ENCODE measurements at places on chromosomes 6 and 20. TPM values are rescaled to one million over a fixed set of nuclear protein-coding genes. Genes with fewer than 3 reads are reported as not detected.

- H3K27me3 ChIP-seq, result no peaks in the 10 kb centered on the region
- H3K27ac ChIP-seq, result no peak overlapping the region
- H3K4me3 ChIP-seq, result no peak overlapping the region
- H3K4me1 ChIP-seq, result no peaks in the 10 kb centered on the region
- H3K36me3 ChIP-seq, result no peaks in the 10 kb centered on the region
Measured at GRCh38 chr6:123829302-123829953, 25.8 kb downstream of the NKAIN2 start.

- no peak overlapping the region for H3K4me3 ChIP-seq
- no peak for DNase-seq
- H3K27ac ChIP-seq, result no peak overlapping the region
- H3K27me3 ChIP-seq, result no peaks in the 10 kb centered on the region
- no peaks in the 10 kb centered on the region for H3K4me1 ChIP-seq
Measured at GRCh38 chr6:83371423-83371822, 59.4 kb downstream of the ME1 start.

GRCh38 chr20:618980-619379 is 8.9 kb upstream of the TCF15 start:
- H3K27ac ChIP-seq, result no peak overlapping the region
- H3K27me3 ChIP-seq, result peaks cover 22% of the 10 kb centered on the region
- peaks cover 19% of the 10 kb centered on the region for H3K4me1 ChIP-seq
- DNase-seq, result no peak
- H3K4me3 ChIP-seq, result no peak overlapping the region
- no peaks in the 10 kb centered on the region for H3K36me3 ChIP-seq

DNA sequence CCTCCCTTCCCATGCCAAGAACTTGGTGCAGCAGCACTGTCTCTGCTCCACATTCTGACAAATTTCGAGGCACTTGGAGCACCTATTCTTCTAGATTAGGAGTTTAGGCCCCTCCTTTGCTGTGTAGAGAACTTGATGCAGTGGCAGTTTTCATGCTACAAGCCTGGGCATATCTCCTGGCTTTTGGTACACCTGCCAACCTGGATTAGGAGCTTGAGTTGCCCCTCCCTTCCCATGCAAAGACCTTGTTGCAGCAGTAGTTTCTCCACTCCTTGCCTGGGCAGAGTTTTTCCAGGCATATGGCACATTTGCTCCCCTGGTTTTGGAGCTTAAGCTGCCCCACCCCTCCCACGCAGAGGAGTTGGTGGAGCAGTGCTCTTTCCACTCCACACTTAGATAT is 956.1 kb downstream of the EYS start:
- H3K27ac ChIP-seq, result no peak overlapping the region
- H3K27me3 ChIP-seq, result no peaks in the 10 kb centered on the region
- DNase-seq, result no peak
- no peaks in the 10 kb centered on the region for H3K36me3 ChIP-seq

GRCh38 chr6:150118627-150119026 is 24.2 kb upstream of the PPP1R14C start:
- no peak for DNase-seq
- no peaks in the 10 kb centered on the region for H3K27me3 ChIP-seq
- no peaks in the 10 kb centered on the region for H3K36me3 ChIP-seq
- no peak overlapping the region for H3K4me3 ChIP-seq

- H3K4me1 ChIP-seq, result no peaks in the 10 kb centered on the region
- no peak overlapping the region for H3K27ac ChIP-seq
- no peak for DNase-seq
- no peaks in the 10 kb centered on the region for H3K36me3 ChIP-seq
- no peaks in the 10 kb centered on the region for H3K27me3 ChIP-seq
- no peak overlapping the region for H3K4me3 ChIP-seq
Measured at GRCh38 chr6:115310156-115310555, 750.5 kb downstream of the FRK start.

GRCh38 chr6:19722999-19723398 is 114.2 kb upstream of the ID4 start:
- H3K27me3 ChIP-seq, result no peaks in the 10 kb centered on the region
- peak overlapping the region; percentile 19 for H3K27ac ChIP-seq
- no peak for DNase-seq
- peaks cover 22% of the 10 kb centered on the region for H3K4me1 ChIP-seq

GRCh38 chr6:36593569-36594028 is 563 bp upstream of the SRSF3 start:
- peaks cover 44% of the 10 kb centered on the region for H3K36me3 ChIP-seq
- peak overlapping the region; percentile 97 for H3K27ac ChIP-seq
- peak overlapping the region; percentile 69 for H3K4me3 ChIP-seq
- H3K27me3 ChIP-seq, result no peaks in the 10 kb centered on the region
- peaks cover 34% of the 10 kb centered on the region for H3K4me1 ChIP-seq

DNA sequence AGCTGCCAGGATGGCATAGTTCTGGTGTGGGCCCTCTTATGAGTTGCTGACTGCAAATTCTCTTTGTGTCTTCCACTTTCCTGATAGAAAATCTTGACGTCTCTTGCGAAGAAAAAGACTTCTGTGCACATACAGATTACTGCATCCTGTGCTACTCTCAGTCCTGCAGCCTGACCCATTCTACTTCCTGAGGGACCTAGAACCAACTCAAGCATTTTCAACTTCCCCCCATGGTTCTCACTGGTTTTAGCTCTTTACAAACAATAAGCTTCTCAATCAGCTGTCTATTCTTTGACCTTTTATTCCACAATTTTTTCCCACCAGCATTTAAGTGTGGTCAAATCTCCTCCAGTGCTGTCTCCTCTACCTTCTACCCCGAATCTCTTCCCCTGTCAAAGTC is 13.4 kb upstream of the KLHL32 start:
- no peak overlapping the region for H3K27ac ChIP-seq
- no peak for DNase-seq
- peaks cover 29% of the 10 kb centered on the region for H3K27me3 ChIP-seq
- H3K4me3 ChIP-seq, result no peak overlapping the region
- no peaks in the 10 kb centered on the region for H3K36me3 ChIP-seq

DNA sequence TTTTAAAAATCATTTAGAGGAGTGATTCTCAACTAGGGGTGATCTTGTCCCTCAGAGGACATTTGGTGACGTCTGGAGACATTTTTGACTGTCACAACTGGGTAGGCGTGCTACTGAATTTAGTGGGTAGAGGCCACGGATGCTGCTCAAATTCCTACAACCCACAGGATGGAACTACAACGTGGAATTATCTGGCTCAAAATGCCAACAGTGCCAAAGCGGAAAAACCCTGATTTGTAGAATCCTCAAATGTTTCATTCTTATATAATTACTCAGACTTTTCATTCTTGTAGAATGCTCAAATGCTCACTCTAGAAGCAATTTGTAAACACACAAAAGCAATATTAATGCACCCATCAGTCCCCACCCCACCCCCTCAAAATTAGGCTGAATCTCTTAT is 229.8 kb downstream of the ZMYND8 start:
- H3K36me3 ChIP-seq, result no peaks in the 10 kb centered on the region
- H3K4me1 ChIP-seq, result peaks cover 39% of the 10 kb centered on the region
- H3K27me3 ChIP-seq, result no peaks in the 10 kb centered on the region
- peak; percentile 64 for DNase-seq

GRCh38 chr20:21047981-21048380 is 58.2 kb downstream of the LINC00237 start:
- no peak overlapping the region for H3K27ac ChIP-seq
- DNase-seq, result no peak
- no peaks in the 10 kb centered on the region for H3K4me1 ChIP-seq
- no peak overlapping the region for H3K4me3 ChIP-seq
- no peaks in the 10 kb centered on the region for H3K27me3 ChIP-seq

GRCh38 chr20:22430746-22431168 is 153.6 kb downstream of the FOXA2 start:
- DNase-seq, result no peak
- H3K27me3 ChIP-seq, result no peaks in the 10 kb centered on the region
- no peak overlapping the region for H3K4me3 ChIP-seq

DNA sequence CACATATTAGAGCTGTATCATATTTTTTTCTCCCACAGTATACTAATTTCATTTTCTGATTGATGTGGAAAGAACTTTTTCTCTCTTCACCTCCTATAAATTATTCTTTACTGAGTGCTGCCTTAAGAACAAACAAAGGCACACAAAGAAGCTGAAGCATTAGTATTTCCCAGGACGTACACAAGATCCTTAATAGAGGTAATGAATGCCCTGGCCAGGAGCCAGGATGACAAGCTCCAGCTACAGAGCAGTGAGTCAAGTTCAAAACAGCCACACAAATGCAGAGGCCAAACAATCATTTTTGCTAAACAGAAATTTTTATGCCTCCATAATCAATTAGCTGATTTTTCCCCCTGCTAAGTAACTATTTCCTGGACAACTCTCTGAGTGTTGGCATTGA is 639.6 kb downstream of the EPHA7 start:
- no peak for DNase-seq
- H3K27me3 ChIP-seq, result no peaks in the 10 kb centered on the region
- no peaks in the 10 kb centered on the region for H3K4me1 ChIP-seq
- H3K4me3 ChIP-seq, result no peak overlapping the region

Gene ARMH2
- total RNA-seq, result not detected

- no peak for DNase-seq
- no peaks in the 10 kb centered on the region for H3K27me3 ChIP-seq
- no peak overlapping the region for H3K27ac ChIP-seq
- H3K36me3 ChIP-seq, result no peaks in the 10 kb centered on the region
- no peaks in the 10 kb centered on the region for H3K4me1 ChIP-seq
Measured at GRCh38 chr6:132210886-132211563, 190.2 kb downstream of the MOXD1 start.

GRCh38 chr6:17358515-17358914 is 34.9 kb upstream of the CAP2 start:
- no peak overlapping the region for H3K27ac ChIP-seq
- H3K4me1 ChIP-seq, result peaks cover 27% of the 10 kb centered on the region
- no peaks in the 10 kb centered on the region for H3K36me3 ChIP-seq

Gene BTBD3
- total RNA-seq, result 26.4 TPM

- no peak overlapping the region for H3K27ac ChIP-seq
- H3K27me3 ChIP-seq, result no peaks in the 10 kb centered on the region
- H3K4me3 ChIP-seq, result no peak overlapping the region
Measured at GRCh38 chr20:517221-517620, 26.4 kb downstream of the CSNK2A1 start.

DNA sequence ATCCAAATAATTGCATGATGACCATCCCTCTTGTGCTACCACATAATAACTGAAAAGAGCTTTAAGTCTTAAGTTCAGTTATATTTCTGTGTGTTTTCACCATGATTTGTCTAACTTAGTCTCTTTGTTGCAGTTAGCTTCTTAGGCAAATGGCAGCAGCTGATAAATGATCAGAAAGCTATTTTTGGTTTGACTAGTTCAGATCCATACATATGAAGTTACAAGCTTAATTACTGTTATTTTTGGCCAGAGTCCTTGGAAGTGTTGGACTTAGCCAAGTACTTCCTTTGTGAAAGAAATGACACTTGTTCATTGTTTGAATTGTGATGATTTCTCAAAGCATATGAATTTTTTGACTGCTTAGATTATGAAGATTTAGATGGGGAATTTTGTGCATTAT is 54.2 kb downstream of the HIVEP1 start:
- H3K4me3 ChIP-seq, result no peak overlapping the region
- no peaks in the 10 kb centered on the region for H3K36me3 ChIP-seq

GRCh38 chr6:157144859-157145568 is 178.3 kb downstream of the TMEM242 start:
- no peaks in the 10 kb centered on the region for H3K27me3 ChIP-seq
- no peak overlapping the region for H3K4me3 ChIP-seq
- DNase-seq, result no peak
- H3K27ac ChIP-seq, result peak overlapping the region; percentile 49
- no peaks in the 10 kb centered on the region for H3K36me3 ChIP-seq

GRCh38 chr6:37074053-37074827 is 68.8 kb downstream of the FGD2 start:
- no peak overlapping the region for H3K4me3 ChIP-seq
- H3K36me3 ChIP-seq, result no peaks in the 10 kb centered on the region
- no peak overlapping the region for H3K27ac ChIP-seq
- no peaks in the 10 kb centered on the region for H3K27me3 ChIP-seq

GRCh38 chr20:19975901-19976300 is 41.3 kb upstream of the NAA20 start:
- H3K36me3 ChIP-seq, result peaks cover 26% of the 10 kb centered on the region
- DNase-seq, result peak; percentile 42
- no peaks in the 10 kb centered on the region for H3K27me3 ChIP-seq
- peak overlapping the region; percentile 96 for H3K27ac ChIP-seq
- peak overlapping the region; percentile 55 for H3K4me3 ChIP-seq

GRCh38 chr20:370151-370600 is 10.4 kb upstream of the TRIB3 start:
- H3K4me3 ChIP-seq, result no peak overlapping the region
- DNase-seq, result no peak
- peaks cover 10% of the 10 kb centered on the region for H3K4me1 ChIP-seq

DNA sequence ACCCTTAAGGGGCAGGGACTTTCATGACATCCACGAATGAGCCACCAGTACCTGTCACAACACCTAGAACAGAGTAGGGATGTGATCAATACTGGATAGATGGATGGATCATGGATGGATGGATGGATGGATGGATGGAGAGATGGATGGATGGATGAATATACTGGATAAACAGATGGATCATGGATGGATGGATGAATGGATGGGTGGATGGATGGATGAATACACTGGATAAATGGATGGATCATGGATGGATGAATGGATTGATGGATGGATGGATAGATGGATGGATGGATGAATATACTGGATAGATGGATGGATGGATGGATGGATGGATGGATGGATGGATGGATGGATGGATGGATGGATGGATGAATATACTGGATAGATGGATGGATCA is 73.0 kb downstream of the PKHD1 start:
- no peaks in the 10 kb centered on the region for H3K4me1 ChIP-seq
- H3K27ac ChIP-seq, result no peak overlapping the region
- H3K36me3 ChIP-seq, result no peaks in the 10 kb centered on the region
- no peak overlapping the region for H3K4me3 ChIP-seq
- no peak for DNase-seq

- peaks cover 78% of the 10 kb centered on the region for H3K36me3 ChIP-seq
- no peak overlapping the region for H3K4me3 ChIP-seq
- H3K4me1 ChIP-seq, result peaks cover 9% of the 10 kb centered on the region
Measured at GRCh38 chr6:144547409-144547808, 262.3 kb downstream of the UTRN start.

Gene TRIM31
- not detected for total RNA-seq

GRCh38 chr6:112802144-112802543 is 455.0 kb downstream of the RFPL4B start:
- peak; percentile 82 for DNase-seq
- H3K27ac ChIP-seq, result peak overlapping the region; percentile 82
- no peaks in the 10 kb centered on the region for H3K27me3 ChIP-seq
- H3K4me3 ChIP-seq, result no peak overlapping the region
- H3K36me3 ChIP-seq, result no peaks in the 10 kb centered on the region
- H3K4me1 ChIP-seq, result peaks cover 22% of the 10 kb centered on the region

Gene CD40
- 0.05 TPM for total RNA-seq

Data from SJSA1 (cell line).